HCT116 (cell line): ENCODE measurements at places on chromosomes 5 and 9. TPM values are rescaled to one million over a fixed set of nuclear protein-coding genes. Genes with fewer than 3 reads are reported as not detected.

- no peaks in the 10 kb centered on the region for H3K27me3 ChIP-seq
- no peak overlapping the region for H3K4me3 ChIP-seq
- no peak overlapping the region for H3K27ac ChIP-seq
These were observed 588.8 kb downstream of the PRELID2 start for GRCh38 chr5:145246379-145246778.

DNA sequence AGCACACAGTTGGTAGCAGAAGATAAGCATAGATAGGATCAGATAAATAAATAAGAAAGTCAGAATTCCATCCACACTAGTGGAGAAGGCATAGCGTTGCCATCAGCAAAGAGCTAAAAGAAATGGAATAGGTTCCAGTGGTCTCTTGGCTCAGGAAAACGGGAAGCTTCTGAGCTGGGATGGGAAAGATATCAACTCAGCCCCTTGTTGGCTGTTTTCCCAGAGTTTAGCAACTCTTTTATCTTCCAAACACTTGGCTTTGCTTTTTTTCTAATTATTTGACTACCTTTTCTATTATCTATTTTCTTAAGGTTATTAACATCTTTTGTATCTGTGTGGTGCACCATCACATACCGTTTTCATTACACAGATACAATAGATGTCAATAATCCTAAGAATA is 445.7 kb upstream of the TRPC7 start:
- no peak for DNase-seq
- H3K4me3 ChIP-seq = no peak overlapping the region
- H3K4me1 ChIP-seq = peaks cover 12% of the 10 kb centered on the region
- no peaks in the 10 kb centered on the region for H3K27me3 ChIP-seq
- H3K27ac ChIP-seq = no peak overlapping the region
- H3K36me3 ChIP-seq = no peaks in the 10 kb centered on the region

DNA sequence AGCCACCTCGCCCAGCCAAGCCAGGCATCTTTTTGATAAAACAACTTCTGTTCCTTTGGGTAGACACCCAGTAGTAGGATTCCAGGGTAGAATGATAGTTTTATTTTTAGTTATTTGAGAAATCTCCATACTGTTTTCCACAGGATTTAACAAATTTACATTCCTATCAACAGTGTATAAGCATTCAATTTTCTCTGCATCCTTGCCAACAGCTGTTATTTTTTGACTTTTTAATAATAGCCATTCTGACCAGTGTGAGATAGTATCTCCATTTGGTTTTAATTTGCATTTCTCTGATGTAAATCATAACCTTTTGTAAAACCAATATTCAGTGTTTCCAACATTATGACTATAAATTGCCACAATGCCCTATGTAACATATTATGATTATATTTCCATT is 28.2 kb upstream of the CCNB1 start:
- no peaks in the 10 kb centered on the region for H3K36me3 ChIP-seq
- no peak overlapping the region for H3K27ac ChIP-seq
- H3K27me3 ChIP-seq = no peaks in the 10 kb centered on the region
- no peak for DNase-seq

- H3K27me3 ChIP-seq = no peaks in the 10 kb centered on the region
- no peak overlapping the region for H3K27ac ChIP-seq
- H3K36me3 ChIP-seq = no peaks in the 10 kb centered on the region
These were observed 15.2 kb upstream of the HOMER1 start for GRCh38 chr5:79529110-79529509.

DNA sequence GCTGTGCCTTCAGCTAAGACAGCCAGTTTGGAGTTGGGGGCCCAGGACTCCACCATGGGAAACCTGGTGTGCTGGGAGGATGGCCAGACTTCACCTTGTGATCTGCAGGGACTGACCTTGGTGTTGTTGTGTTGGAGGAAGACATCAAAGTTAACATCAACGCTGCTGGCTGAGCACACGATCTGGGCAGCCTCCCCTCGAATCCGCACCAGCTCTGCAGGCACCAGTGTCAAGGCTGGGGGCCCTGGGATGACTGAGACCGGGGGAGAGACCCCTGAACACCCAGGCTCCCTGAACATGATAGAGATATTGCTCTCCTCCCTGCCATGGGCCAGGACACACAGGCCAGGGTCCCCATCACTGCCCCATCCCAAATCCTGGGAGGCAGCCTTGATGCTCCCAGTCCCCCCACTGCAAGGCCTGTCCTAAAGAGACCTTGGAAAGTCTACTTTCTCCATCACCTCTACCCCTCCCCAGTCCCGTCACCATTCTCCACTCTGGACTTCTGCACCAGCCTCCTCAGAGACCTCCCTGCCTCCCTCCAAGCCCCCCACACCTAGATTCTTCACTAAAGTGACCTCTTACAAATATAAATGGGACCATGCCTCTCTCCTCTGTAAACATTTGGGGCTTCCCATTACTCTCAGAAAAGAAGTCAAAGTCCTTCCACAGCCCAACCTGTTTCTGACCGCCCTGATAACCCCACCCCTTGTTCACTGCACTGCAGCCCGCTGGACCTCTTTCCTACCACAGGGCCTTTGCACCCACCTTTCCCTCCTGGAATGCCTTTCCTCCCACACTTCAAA is 8.2 kb downstream of the CSF1R start:
- no peak for DNase-seq
- no peaks in the 10 kb centered on the region for H3K4me1 ChIP-seq
- H3K4me3 ChIP-seq = no peak overlapping the region
- no peak overlapping the region for H3K27ac ChIP-seq
- H3K36me3 ChIP-seq = no peaks in the 10 kb centered on the region

DNA sequence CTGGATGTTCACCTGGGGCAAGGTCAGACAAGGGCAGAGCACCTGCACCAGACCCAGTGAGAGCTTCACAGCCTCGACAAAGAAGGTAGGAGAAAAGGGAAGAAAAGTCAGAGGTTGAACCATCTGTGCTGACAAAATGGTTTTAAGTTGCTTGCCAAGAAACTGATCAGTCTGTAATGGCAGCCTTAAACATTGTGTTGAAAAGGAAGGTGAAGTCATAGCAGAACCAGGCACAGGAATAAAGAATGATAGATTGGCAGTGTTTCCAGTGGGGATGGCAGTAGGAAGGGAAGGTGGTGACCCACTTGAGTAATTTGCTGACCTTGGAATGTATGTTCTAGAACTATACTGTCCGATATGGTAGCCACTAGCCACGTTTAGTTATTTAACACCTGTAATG is 34.2 kb downstream of the HTR4 start:
- H3K36me3 ChIP-seq = no peaks in the 10 kb centered on the region
- no peak overlapping the region for H3K4me3 ChIP-seq
- H3K27ac ChIP-seq = no peak overlapping the region
- H3K27me3 ChIP-seq = peaks cover 5% of the 10 kb centered on the region
- no peak for DNase-seq

DNA sequence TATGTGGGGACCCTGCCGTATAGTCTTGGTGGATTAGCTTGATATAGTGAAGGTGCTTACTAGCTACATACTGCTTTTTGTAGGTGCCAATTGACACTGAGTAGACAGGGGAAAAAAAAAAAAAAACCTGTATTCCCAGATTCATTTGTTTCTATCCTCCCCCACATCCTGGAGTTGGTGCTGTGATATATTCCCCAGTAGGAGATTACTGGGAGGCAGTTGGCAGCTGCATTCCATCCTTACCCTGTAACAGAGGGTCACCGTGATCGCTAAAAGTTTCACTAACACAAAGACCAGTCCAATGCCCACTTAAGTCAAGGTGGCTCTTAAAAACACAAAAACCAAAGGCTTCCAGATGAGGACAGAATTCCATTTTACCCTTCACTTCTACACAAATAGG is 27.4 kb upstream of the TOMM5 start:
- no peak overlapping the region for H3K27ac ChIP-seq
- H3K27me3 ChIP-seq = no peaks in the 10 kb centered on the region

DNA sequence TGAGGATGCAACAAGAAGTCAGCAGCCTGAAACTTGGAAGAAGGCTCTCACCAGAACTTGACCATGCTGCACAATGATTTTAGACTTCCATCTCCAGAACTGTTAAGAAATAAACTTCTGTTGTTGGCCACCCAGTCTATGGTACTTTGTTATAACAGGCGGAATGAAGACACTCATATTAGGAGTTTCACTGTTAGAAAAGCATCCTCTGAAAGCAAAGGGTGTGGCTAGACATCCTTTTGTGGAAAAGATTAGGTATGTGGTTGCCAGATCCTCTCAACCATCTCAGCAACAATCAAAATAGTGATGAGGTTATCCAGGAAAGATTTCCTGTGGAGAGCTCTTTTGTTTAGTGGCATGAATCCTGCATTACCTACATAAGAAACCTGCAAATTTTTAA is 20.7 kb downstream of the ITGA2 start:
- peaks cover 24% of the 10 kb centered on the region for H3K4me1 ChIP-seq
- no peak overlapping the region for H3K4me3 ChIP-seq
- 0 out of 2 replicates have a peak, but pooled peaks cover 2% of the 10 kb centered on the region for H3K36me3 ChIP-seq
- H3K27ac ChIP-seq = no peak overlapping the region
- DNase-seq = no peak
- H3K27me3 ChIP-seq = no peaks in the 10 kb centered on the region

GRCh38 chr5:95907067-95907705 is 54.5 kb downstream of the ELL2 start:
- no peak overlapping the region for H3K4me3 ChIP-seq
- no peak for DNase-seq
- H3K27me3 ChIP-seq = no peaks in the 10 kb centered on the region
- H3K27ac ChIP-seq = no peak overlapping the region

- no peaks in the 10 kb centered on the region for H3K36me3 ChIP-seq
- peak overlapping the region; percentile 22; the same call in 1 of the 2 replicates for H3K27ac ChIP-seq
- H3K4me1 ChIP-seq = peaks cover 31% of the 10 kb centered on the region
- peak overlapping the region; percentile 50 for H3K4me3 ChIP-seq
These were observed 51.2 kb downstream of the USP20 start for GRCh38 chr9:129886226-129887174.

SH3PXD2B gene
- 27.5 TPM for total RNA-seq

DBH gene
- total RNA-seq = not detected

PTPDC1 gene
- 12.7 TPM for total RNA-seq

SNCAIP gene
- total RNA-seq = not detected

GRCh38 chr5:15787681-15788080 is 287.7 kb downstream of the FBXL7 start:
- no peaks in the 10 kb centered on the region for H3K4me1 ChIP-seq
- H3K36me3 ChIP-seq = no peaks in the 10 kb centered on the region
- H3K4me3 ChIP-seq = no peak overlapping the region
- H3K27ac ChIP-seq = no peak overlapping the region
- no peak for DNase-seq

TMC1 gene
- total RNA-seq = 0.57 TPM

GRCh38 chr5:65867542-65868195 is 58.7 kb upstream of the ERBIN start:
- H3K4me3 ChIP-seq = no peak overlapping the region
- DNase-seq = no peak
- no peaks in the 10 kb centered on the region for H3K27me3 ChIP-seq

DNA sequence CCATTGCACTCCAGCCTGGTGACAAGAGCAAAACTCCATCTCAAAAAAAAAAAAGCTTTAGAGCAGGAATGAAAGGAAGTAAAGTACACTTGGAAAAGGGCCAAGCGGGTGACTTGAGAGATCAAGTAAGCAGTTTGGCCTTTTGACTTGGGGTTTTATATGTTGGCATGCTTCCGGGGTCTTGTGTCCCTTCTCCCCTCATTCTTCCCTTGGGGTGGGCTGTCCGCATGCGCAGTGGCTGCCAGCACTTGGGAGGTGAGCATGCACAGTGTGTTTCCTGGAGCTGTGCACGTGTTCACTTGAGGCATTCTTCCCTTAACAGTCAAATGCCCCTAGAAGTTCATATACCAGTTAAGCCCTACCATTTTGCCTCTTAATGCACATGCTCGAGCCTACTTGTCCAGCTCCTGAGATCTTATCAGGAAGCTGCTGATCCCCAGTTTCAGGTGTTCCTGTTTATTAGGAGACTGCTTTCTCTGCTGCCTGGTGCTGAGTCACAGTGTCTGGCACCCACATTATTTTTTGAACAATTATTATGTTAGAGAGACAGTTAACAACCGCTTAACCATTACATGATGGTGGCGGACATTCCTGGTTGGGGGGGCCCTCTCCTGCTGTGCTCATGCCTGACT is 32.6 kb upstream of the PRRC2B start:
- H3K27me3 ChIP-seq = no peaks in the 10 kb centered on the region
- H3K4me3 ChIP-seq = no peak overlapping the region
- H3K36me3 ChIP-seq = no peaks in the 10 kb centered on the region
- no peak for DNase-seq

- no peaks in the 10 kb centered on the region for H3K36me3 ChIP-seq
- no peaks in the 10 kb centered on the region for H3K27me3 ChIP-seq
- no peak overlapping the region for H3K27ac ChIP-seq
- no peaks in the 10 kb centered on the region for H3K4me1 ChIP-seq
These were observed 315.3 kb upstream of the SLC30A5 start for GRCh38 chr5:68778484-68778883.
